Suppressor macrophage (primary cell): ENCODE measurements at places on chromosomes 4 and X.

DNA sequence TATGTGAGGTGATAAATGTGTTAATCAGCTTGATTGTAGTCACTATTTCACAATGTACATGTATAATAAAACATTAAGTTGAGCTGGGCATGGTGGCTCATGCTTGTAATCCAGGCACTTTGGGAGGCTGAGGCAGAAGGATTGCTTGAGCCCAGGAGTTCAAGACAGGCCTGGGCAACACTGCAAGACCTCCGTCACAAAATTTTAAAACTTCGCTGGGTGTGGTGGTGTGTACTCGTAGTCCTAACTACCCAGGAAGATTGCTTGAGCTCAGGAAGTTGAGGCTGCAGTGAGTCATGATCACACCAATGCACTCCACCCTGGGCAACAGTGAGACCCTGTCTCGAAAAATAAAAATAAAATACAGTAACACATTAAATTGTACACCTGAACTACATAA is 20.1 kb downstream of the LYAR start:
- peak; percentile 76 for DNase-seq

DNA sequence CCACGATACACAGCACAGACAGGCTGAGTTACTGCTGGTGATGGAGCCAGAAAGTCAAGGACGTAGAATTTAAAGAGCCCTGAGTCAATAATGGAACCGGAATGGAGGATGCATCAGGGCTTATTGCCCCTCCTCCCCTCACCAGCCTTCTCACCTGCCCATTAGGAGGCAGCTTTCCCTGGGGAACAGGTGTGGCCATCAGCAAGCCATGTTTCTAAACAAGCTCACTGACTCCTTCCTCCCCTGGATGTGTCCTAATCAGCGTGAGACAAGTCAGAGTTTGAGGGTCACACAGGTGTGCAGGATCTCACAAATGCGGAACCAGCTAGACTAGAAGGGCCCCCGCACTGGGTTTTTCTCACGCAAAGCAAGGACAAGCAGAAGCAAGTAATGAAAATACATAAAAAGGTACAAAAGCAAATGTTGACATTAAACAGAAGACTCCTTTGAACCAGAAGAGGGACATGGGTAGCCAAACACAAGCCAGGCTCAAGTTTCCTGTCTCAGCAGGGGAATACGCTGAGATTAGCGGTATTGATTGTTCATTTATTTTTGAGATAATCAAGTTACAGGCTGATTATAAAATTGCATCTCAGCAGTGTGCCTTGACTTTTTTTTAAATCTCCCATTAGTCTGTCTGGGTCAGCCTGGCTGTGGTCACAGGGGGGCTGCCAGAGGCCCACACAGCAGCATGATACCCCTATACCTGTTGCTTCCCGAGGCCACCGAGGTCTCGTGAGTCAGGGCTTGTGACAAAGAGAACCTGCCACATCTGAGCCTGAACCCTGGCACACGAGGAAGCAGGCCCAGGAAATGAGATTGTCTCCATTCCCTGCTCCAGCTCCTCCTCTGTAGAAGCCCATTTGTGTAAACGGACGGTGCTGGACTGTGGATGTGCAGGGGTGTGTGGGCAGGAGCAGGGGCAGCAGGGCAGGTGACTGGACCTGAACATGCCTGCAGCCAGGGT is 37.4 kb downstream of the CCKAR start:
- no peak for DNase-seq

DNA sequence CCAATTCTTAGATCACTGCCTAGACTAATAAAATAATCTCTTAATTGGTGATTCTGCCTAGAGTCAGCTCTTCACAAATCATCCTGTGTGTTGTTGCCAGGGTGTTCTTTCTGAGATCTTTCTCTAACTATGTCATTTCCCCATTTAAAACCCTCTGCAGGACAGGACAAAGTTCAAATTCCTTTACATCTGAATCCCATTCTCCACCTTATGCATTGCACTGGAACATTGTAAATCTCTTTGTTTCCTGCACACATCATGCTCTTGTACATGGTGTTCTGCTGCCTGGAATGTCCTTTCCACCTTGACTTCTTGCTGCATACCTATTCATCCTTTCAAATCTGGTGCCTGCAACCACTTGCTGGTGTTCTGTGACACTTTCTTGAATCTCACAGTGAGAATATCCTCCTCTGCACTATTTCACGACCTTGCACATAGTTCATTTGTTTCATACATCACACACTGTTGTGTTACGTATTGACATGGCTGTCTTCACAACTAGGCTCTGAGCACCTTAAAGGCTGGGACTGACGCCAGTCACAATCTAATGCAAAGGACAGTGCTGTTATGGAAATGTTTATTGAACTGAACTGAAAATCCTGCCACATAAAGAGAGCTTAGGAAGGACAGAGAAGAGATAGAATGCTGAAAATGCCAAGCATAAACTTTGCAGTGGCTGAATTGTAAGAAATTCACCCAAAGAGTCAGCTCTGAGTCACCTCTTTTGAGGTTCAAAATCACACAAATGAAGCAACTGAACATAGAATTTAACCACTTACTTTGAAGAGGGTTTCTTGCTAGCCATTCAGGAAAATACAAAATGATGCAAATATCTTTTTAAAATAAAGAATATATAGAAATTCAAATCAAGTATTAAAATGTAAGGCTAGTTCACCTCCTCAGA is 26.4 kb upstream of the SMIM14 start:
- DNase-seq: no peak

- no peak for DNase-seq
These were observed 10.8 kb upstream of the KLKB1 start for GRCh38 chr4:186216465-186217024.

GRCh38 chrX:48591255-48591791 is 6.0 kb upstream of the WDR13 start:
- no peak for DNase-seq

DNA sequence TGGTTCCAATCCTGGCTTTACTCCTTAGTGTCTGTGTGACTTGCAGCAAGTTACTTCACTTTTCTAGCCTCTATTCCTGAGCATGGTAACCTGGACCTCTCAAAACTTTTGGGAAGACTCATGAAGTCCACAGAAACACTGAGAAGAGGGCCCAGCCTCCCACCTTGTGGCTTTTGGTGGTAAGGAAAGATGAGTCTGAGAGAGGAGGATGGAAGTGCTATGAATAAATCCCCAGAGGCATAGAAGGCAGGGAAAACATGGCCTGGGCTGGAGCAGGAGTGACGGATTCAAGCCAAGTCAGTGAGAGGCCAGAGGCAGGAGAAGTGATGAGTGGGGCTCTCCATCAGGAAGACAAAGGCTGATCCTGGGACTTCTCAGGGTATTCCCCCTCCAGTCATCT is 10.9 kb upstream of the MAGEA4 start:
- no peak for DNase-seq

DNA sequence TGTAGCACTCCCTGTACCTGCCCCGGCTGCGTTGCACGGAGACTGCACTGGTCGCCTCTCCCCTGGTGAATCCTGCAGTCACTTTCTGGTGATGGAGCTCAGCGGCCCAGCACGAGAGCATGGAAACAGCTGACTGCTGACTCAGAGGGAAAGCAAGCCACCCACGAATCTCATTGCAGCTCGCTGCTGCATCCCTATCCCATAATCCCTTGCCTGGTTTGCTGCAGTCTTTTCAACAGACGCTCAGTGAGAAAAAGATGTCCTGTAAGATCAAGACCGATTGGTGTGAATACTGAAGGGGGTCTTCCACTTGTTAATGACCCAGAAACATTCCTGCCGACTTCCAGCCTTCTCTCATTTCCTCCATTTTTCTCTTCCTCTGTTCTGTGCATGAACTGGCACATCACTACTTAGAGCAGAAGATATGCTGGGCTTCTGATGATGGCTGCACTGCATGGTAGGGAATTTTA is 52.9 kb downstream of the TRIM2 start:
- DNase-seq: peak; percentile 72

DNA sequence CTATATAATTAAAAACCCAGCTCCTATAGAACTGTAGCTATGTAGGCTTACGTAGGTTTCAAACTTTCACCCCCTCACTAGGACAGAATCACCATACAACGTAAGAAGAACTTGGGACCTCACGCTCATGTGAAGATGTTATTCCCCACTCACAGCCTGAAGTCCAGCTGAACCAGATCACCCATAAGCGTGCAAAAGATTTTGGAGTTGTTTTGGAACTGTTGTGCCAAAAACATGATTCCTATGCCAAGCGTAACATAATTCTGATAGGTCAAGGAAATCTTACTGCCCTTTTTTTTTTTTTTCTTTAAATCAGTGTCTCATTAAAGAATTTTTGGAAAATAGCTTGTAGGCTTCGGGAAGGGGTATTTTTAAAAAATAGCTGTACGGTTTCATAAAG is 57.0 kb downstream of the LCORL start:
- DNase-seq: no peak

- no peak for DNase-seq
These were observed 232.0 kb downstream of the SNCA start for GRCh38 chr4:89604951-89605350.

GRCh38 chr4:99536271-99536670 is 25.4 kb downstream of the C4orf17 start:
- no peak for DNase-seq

DNA sequence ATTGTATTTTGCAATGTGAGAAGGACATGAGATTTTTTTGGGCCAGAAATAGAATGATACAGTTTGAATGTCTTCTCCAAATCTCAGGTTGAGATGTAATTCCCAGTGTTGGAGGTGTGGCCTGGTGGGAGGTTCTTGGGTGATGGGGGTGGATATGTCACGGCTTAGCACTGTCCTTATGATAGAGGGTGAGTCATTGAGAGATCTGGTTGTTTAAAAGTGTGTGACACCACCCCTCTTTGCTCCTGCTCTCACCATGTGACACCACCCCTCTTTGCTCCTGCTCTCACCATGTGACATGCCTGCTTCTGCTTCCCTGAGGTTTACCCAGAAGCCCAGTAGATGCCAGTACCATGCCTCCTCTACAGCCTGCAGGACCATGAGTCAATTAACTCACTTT is 1226.9 kb downstream of the PCDH7 start:
- no peak for DNase-seq

DNA sequence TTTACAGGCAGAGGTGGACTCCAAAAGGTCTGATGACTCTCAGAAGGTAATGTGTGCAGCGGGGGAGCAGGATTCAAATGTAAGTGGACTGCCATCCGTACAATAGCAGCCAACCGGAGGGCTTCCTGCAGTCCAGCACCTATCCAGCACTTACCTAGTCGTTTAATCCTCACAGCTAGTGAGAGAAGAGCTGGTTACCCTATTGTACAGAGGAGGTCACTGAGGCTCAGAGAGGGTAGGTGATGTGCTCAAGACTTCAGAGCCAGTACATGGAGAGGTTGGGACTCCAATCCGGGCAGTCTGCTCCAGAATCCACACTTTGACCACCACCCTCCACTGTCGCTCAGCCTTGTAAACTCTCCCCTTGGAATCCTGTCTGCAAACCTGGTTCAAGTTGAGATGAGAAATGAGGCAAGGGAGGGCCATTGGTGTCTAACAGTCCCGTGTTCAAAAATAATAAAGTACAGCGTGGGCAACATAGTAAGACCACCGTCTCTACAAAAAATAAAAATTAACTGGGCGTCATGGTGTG is 22.5 kb upstream of the JAKMIP1 start:
- no peak for DNase-seq

DNA sequence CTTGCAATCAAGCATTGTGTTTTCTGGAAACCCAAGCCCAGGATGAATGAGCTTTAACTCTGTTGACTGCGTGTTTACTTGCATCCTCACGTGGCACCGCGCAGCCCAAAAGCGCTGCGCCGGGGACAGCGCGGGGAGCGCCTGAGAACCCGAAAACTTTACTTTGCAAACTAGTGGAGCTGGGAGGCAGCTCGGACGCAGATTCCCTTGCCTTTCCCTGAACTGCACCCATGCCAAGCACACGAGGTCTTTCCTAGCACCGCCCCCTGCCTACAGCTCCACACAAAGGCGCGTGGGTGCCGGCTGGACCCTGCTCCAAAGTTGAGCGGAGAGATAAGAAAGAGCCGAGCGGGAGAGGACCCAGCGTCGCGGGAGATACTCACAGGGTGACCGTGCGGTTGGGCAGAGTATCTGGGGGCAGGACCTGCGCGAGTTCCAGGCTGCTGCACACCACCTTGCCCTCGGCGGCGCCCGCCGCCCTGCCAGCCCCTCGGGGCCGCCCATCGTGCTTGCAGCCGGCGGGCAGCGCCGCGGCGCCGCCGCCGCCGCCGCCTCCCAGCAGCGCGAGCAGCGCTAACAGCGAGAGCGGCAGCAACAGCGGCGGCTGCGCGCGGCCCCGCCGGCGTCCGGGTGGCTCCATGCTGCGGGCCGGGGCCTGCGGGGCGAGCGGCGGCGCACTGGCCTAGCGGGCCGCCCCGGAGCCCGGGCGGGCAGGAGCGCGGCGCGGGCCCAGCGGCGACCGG is 550 bp downstream of the ADGRA3 start:
- DNase-seq: peak; percentile 38

DNA sequence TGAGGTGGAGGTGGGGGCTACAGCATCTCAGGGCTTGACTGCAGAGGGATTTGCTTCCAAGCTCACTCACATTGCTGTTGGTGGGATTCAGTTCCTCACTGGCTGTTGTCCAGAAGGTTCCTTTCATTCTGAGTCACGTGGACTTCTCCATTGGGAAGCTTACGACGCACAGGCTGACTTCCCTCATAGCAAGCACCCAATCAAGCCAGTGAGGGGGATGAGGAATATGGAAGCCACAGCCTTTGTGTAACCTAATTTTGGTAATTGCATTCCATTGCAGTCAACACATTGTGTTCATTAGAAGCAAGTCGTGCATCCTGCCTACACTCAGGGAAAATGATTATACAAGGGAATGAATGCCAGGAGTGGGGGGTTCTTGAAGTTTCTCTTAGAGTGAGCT is 32.7 kb upstream of the MXRA5 start:
- no peak for DNase-seq

DNA sequence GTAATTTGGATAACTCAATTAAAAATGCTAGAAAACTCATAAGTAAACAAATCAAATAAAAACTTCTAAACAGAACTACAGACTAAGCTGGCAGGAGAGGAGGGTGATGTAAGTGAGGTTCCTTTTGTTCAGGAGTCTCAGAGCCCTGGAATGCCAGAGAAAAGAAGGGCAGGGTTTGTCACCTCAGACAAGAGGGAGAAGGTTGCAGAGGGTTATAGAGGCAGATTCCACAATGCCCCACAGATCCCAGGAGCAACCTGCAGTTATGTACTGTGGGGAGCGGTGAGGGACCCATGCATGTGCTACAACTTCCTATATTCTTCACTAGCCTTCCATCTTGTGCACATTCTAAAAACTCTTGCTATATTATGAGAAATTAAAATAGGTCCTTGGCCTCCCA is 129.7 kb downstream of the CFAP299 start:
- DNase-seq: no peak

GRCh38 chr4:83263106-83263505 is 21.5 kb downstream of the COQ2 start:
- DNase-seq: no peak

GRCh38 chr4:107801766-107802211 is 22.9 kb upstream of the SGMS2 start:
- no peak for DNase-seq

DNA sequence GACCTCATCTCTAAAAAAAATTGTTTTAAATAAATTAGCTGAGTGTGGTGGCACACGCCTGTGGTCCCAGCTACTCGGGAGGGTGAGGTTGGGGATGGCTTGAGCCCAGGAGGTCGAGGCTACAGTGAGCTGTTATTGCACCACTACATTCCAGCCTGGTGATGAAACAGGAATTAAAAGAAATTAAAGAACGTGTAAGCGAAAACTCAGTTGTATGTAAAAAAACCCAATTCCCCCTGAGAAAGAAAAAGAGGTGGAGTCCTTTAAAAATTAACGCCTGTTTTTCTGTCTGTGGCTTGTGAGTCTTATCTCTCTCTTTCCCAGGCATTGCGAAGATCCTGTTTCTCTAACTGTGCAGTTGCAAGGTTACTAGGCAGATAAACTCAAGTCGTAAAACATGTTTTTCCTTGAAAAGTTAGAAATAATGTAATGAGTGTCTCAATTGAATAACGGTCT is 22.1 kb downstream of the EPGN start:
- peak; percentile 22 for DNase-seq
